NCI-H524 (cell line): ENCODE measurements at places on chromosomes 3 and 15.
A peak's percentile ranks its signal among the peaks of the same experiment; 100 is the strongest.

DNA sequence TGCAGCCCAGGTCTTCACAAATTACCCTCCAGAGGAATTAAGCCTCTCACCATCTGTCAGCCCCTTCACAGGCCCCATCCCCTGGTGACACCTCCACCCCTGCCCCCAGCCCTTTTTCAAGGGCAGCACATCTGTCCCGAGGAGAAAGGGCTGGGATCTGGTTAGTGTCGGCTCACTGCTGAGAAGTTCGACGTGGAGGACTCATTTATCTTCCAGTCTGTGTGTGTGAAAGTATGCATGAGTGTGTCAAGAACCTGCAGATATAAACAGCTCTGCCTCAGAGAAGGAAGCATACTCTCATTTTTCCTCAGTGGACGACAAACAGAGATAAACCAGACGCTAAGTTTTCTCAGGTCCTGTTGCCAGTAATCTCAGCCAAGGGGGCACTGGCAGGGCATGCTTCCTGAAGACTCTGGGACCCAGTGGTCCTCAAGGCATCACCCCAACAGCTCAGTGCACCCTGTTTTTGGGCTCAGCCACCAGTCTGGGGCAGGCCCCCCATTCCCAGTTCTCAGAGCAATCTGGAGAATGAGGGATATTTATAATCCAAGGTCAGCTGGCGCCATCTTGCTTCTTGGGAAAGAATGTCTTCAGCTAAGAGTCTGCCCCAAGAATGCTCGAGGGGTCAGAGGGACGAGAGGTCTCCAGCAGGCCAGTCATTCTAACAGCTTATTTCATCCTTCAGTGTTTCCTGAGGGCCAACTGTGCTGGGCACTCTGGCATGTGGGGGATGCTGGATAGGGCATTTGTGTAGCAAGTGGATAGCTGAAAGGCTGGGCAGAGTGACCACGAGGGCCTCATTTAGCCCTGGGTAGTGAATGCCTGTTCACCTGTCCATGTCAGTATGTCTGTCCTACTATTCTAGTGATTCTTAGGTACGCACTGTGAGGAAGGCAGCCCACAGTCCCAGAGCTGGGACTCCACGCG lies 73.6 kb downstream of the ADCY5 start:
- peak; percentile 98 for DNase-seq

DNA sequence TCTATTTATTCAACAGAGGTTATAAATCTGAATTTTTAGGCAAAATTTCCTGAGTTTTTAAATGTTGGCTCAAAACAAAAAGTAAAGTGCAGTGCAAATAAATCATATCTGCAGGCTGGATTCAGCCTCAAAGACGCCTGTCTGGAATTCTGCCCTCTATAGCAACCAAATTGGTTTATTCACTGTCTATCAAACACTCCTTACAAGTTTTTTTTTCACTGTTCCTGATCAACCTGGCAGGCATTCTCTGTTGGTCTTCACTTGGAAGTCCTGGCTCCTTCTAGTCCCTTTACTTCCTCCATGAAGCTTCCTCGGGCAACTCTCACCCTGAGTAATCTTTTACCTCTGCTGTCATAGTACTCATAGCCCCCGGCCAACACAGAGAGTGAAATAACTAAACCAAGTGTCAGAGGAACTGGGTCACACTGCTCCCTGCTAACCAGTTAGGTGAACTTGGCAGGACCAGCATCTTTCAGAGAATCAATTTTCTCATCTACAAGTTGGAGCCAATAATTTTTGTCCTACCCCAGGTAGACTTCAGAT lies 36.8 kb upstream of the TIPARP start:
- no peak for DNase-seq

- no peak for DNase-seq
These were observed 88.7 kb upstream of the POMGNT2 start for GRCh38 chr3:43194490-43195114.

DNA sequence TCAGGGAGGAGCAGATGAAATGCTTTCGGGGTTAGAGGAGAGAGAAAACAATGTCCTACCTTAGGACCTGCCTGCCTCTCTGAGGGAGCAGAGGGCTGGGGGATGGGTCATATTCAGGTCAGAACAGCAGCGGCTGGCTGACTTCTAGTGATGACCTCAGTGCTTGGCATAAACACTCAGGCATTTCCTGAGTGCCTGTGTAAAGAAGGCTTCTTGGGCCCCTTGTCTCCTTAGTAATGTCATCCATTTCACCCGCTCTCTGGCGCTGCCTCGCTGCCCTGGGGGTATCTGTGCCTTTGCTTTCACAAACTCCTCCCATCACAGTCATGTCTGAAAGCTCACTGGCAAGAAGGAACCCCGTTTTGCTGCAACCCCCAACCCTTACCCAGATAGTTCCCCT lies 82.9 kb upstream of the GSK3B start:
- no peak for DNase-seq

- peak; percentile 43 for DNase-seq
These were observed 1159.8 kb upstream of the ALCAM start for GRCh38 chr3:104206925-104207324.

GRCh38 chr3:114299421-114299820 lies 5.6 kb downstream of the TIGIT start:
- peak; percentile 33 for DNase-seq

DNA sequence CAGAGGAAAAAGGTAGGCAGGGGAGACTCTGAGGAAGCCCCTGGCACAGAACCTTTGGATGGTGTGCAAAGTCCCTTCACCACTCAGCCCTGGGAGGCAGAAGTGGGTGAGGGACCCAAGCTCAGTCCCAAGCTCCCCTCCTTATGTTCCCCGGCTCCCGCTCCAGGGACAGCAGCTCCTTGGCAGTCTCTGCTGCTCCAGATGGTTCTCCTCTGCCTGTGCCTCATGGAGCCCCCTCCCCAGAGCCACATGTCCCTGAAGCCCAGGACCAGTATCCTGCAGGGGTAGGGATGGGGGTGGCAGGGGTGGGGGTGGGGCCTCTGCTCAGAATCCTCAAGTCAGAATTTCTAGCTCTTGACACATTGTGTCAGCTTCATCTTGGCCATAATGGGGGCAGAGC lies 8.0 kb upstream of the CAMKV start:
- DNase-seq = peak; percentile 28

DNA sequence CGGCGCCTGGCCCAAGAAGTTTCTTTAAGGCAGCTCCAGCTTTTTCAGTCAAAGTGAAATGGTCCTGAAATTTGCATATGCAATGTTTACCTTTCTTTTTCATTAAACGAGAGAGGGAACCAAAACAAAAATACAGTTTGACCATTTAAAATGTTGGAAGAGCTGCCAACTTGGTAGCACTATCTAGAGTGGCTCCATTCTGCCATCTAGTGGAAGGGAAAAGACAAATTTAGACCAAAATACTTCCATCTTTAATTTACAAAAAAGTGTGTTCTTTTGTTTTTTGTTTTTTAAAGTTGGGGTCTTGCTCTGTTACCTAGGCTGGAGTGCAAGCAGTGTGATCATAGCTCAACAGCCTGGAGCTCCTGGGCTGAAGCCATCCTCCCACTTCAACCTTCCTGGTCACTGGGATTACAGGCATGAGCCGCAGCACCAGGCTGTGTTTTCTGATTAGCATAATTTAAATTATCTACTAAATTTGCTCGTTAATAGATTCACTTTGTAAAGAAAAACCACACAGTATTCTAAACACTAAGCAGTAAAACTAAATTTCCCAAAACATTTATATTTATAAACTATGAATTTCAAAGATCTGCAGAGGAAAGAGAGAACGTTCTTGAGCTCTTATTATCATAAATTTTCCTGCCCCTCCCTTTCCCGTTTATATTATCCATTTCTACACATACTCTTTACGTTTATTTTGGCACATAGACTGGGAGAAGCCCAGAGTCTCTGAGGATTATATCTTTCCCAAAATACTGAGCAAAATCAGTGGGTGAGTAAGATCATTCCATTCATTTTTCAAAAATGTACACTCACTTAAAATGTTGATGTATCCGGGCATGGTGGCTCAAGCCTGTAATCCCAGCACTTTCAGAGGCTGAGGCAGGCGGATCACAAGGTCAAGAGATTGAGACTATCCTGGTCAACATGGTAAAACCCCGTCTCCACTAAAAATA lies 15.4 kb upstream of the RFC4 start:
- peak; percentile 51 for DNase-seq

DNA sequence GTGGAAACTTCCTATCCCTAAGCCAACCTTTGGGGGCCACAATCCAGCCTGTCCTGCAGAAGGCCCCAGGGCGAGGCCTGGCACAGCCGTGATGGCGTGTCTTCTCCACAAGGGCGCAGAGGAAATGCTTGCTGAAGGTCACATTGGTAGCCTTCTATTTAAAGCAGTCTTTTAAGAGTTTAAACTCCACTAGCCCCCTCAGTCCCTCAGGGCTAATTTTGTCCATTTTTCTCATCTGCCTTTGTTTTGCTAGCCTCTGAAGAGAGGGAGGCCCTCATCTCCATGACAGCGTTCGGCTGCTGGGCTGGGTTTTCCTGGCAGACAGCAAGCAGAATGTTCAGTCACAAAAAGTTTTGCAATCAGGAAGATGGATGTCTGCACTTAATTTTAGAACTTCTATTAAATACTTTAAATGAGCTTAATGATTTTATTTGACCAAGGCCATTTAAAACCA lies 40.8 kb downstream of the RARB start:
- no peak for DNase-seq

- DNase-seq = no peak
These were observed 89.6 kb downstream of the CHST2 start for GRCh38 chr3:143208976-143209714.

GRCh38 chr15:91936182-91936775 lies 82.8 kb downstream of the SLCO3A1 start:
- DNase-seq = no peak

GRCh38 chr3:124903896-124904834 lies 17.0 kb upstream of the ITGB5 start:
- no peak for DNase-seq

DNA sequence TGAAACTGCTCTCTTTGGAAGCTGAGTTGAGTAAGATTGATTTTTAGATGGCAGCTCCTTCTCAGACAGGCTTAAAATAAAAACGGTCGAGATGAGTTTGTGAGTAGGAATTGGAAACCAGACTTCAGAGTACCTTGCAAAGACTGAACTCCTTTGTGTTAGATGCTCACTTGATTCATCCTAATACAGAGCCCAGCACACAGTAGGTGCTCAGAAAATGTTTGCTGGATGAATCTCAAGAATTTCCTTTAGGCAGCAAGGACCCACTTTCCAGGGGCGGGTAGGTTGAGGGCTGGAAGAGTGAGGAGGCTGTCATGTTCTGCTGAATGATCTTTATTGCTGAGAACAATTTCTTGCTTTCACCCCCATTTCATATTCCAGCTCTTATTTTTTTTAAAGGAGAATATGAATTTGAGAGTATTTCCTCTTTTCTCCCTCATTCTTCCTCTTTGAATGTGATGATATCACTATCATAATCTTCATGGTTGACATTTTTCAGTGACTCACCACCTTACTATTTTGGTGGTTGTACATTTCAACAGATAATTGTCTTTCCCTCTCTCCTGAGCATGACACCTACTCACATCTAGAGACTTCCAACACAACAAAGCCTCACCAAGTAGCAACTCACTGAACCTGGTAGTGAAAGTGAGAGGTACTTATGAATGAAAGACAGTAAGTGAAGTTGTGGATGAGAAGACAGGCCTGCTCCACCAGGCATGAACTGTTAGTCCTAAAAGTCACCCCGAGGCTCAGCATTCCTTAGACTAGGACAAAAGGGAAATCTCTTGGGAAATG lies 113.3 kb downstream of the PDCD6IP start:
- no peak for DNase-seq

- no peak for DNase-seq
These were observed 596.2 kb upstream of the UBE2E2 start for GRCh38 chr3:22606938-22607337.

DNA sequence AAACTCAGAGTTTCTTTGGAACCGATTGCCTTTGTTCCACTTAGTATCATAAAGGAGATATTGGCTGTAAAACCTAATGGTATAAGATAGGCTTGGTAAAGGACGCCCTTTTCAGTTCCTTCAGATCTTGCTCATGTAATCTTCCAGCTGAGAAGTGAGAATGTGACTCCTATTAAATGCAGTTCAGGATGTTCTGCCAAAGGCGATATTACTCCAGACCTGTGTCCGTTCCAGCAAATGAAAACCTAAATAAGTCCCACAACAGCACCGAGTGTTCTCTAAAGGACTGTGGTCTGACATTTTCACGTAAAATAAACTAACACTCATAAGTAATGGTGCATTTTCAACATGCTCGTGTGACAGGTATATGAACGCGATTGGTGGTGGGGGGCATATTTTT lies 276.2 kb downstream of the FEZF2 start:
- DNase-seq = no peak

DNA sequence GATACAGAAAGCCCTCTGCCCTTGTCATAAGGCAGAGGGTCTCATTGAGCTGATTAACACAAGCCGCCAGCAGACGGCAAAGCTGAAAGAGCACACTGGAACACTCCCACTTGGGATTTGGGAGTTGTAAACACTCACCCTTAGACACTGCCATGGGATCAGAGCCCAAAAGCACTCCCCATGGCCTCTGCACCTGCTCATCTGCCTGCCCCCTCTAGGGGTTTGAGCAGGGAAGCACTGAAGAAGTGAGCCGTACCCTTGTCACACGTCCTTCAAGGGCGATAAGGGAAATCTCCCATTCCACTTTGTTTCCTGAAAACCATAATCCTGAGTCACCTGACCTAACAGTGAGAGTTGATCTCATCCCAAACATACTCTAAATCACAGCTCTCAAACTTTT lies 14.7 kb downstream of the FSIP1 start:
- DNase-seq = peak; percentile 75

- DNase-seq = no peak
These were observed 78.3 kb downstream of the SMAD6 start for GRCh38 chr15:66780172-66780972.

- peak; percentile 87 for DNase-seq
These were observed at the start of gene NUDT16 for GRCh38 chr3:131381445-131382291. Gene NUDT16 (plus strand): TSS chr3:131381774. CDS start chr3:131381805, 31 bp downstream.

- no peak for DNase-seq
These were observed 126.8 kb downstream of the KCNAB1 start for GRCh38 chr3:156246961-156247725.

DNA sequence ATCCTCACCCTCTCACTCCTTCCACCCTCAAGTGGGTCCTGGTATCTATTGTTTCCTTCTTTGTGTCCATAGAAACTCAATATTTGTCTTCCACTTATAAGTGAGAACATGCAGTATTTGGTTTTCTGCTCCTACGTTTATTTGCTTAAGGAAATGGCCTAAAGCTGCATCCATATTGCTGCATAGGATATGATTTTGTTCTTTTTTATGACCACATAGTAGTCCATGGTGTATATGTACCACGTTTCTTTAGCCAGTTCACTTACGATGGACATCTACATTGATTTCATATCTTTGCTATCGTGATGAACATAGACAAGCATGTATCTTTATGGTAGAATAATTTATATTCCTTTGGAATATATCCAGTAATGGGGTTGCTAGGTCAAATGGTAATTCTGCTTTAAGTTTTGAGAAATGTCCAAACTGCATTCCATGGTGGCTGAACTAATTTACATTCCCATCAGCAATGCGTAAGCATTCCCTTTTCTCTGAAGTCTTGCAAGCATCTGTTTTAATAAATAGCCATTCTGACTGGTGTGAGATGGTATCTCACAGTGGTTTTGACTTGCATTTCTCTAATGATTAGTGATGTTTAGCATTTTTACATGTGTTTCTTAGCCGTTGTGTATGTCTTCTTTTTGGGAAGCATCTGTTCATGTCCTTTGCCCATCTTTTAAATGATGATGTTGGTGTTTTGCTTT lies 650.2 kb downstream of the ZNF385D start:
- DNase-seq = no peak

GRCh38 chr3:51860703-51861665 lies at the start of gene IQCF2:
Gene IQCF2 (plus strand): TSS chr3:51861615. CDS start chr3:51861667, 52 bp downstream.
- DNase-seq = peak; percentile 2
